ENCODE measurements at places on chromosomes 7 and 10.

- DNase-seq: no peak
These were observed 33.5 kb upstream of the RET start for GRCh38 chr10:43043342-43043772.

- DNase-seq: no peak
These were observed 71.2 kb downstream of the SVIL start for GRCh38 chr10:29563420-29564035.

DNA sequence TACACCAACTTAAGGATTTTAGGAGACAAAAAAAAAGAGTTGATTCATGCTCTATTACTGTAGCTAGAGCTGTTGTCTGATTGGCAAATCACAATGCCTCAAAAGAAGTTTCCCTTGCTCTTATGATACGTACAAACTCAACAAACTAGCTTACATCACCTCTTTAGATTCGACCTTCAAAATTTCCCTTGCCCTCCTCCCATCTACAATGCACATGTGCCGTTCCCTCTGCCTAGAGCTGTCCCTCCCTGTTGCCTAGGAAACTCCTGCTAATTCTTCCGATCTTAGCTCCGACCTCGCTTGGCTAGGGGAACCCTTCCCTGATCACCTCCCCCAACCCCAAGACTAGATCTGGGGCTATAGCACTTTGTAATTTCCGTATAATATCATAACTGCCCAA is 55.4 kb downstream of the MAP3K8 start:
- no peak for DNase-seq

DNA sequence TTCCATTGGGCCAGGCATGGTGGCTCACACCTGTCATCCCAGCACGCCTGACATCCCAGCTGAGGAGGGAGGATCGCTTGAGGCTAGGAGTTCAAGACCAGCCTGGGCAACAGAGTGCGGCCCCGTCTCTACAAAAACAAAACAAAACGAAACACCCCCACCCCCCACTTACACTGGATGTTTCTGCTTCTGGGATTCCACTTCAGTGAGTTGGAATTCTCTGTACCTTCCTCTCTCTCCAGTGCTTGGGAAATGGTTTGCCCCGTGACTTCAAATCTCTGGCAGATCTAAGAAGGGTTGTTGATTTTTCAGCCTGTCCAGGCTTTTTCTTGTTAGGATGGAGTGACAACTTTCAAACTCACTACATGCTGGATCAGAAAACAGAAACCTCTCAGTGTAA is 106.9 kb downstream of the ANLN start:
- no peak for DNase-seq

- DNase-seq: no peak
These were observed 24.9 kb upstream of the SLF2 start for GRCh38 chr10:100887761-100888296.

GRCh38 chr7:122429926-122430325 is 125.4 kb upstream of the FEZF1 start:
- no peak for DNase-seq

- DNase-seq: no peak
These were observed 25.1 kb upstream of the AKAP9 start for GRCh38 chr7:91915401-91916050.

GRCh38 chr7:86900886-86901285 is 158.6 kb downstream of the ELAPOR2 start:
- DNase-seq: no peak

DNA sequence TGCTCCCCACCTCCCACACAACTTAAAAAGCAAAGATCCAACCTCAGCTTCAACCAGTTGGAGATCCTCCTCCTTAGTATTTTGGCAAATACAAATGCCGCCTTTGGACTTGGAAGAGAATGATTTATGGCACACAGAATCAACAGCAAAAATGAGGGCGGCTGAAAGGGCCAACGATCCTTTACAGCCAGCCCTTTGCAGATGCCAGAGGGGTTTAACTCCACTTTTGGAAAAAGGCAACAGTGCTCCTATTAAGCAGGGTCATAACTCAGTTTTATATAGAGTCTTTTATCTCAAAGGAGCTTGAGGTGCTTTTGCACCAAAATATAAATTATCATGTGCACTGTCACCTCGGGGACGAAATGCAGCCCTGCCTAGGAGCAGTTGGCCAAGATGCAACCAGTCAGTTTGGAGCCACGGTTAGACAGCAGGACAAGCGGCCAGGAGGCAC is 56.7 kb upstream of the JCAD start:
- no peak for DNase-seq

- DNase-seq: no peak
These were observed 41.4 kb upstream of the PNLIPRP3 start for GRCh38 chr10:116385994-116386809.

- no peak for DNase-seq
These were observed 13.2 kb upstream of the COBL start for GRCh38 chr7:51329696-51330263.

- DNase-seq: peak; percentile 52
These were observed 108.2 kb downstream of the PIP4K2A start for GRCh38 chr10:22606164-22606614.

GRCh38 chr10:13659887-13660550 is 73.3 kb downstream of the PRPF18 start:
- DNase-seq: peak; percentile 76

DNA sequence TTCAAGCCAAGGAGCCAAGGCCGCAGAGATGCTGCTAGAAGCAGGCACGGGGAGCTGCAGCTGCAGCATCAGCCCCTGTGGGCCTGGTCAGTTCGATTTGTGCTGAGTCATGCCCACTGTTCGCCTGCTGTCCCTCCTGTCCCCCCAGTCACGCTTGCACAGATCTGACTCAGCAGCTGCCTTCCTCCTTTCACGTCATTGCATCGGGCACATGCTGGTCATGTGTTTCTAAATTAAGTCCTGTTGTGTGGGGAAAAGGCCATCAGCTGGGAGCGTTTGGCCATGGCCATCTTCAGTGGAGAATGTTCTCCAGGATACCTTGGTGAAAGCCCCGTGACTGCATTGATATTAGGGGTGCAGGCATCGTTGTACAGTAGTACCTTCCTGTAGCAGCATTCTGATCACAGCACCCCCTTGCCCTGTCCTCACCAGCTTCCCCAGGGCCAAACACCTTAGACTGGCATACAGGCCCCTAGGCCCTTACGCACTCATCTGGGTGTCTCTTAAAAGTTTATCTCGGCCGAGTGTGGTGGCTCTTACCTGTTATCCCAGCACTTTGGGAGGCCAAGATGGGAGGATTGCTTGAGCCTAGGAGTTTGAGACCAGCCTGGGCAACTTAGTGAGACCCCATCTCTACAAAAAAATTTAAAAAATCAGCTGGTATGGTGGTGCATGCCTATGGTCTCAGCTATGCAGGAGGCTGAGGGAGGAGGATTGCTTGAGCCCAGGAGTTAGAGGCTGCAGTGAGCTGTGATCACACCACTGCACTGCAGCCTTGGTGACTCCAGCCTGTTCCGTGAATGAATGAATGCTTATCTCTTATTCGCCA is 23.2 kb downstream of the POR start:
- no peak for DNase-seq

DNA sequence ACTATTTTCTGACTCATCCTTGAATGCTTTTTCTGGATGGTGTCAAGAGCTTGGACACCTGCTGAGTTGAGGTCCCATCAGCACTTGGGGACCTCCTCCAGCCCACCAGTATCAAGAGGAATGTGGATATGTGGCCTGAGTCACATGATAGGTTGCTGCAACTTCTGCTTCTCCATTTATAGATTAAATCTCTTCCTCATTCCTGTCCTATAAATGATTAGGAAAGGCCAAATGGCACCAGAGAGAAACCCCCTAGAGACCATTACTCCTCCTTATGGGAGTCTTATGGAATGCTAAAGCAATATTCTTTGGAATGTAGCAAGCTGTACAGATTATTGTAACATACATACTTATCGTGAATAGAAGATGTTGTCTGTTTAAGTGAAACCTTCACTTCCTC is 85.6 kb downstream of the NEUROD6 start:
- no peak for DNase-seq

DNA sequence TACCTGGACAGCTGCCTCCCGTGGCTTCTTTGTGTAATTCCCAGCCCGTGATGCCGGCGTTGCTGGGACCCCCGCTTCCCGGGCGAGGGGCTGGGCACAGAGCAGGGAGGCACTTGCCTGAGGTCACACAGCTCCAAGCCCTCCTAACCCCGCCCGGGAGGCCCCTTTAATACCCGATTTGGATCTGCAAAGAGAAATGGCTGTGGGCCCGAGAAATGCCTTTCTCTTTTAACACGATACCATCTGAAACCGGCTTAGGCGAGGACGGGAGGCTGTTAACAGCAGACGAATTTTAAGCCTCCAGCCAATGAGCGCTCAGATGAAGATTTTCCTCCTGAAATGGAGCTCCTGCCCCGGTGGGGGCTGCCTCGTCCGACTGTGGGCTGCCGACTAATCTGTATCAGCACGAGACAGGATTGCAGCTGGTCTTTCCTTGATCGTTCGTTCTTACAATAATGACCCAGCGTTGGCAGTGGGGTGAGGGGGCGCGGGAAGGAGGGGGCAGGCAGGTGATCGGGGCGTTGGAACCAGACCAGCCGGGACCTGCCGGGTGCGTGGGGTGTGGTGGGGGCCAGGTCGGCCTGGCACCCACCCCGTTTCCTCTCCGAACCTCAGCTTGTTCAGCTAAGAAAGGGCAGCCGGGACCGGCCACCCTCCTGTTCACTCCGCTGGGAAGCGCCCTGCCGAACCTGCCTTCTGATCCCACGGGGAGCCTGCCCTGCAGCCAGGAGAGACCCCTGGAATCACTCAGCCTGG is 36.2 kb upstream of the FOXL3 start:
- DNase-seq: no peak

DNA sequence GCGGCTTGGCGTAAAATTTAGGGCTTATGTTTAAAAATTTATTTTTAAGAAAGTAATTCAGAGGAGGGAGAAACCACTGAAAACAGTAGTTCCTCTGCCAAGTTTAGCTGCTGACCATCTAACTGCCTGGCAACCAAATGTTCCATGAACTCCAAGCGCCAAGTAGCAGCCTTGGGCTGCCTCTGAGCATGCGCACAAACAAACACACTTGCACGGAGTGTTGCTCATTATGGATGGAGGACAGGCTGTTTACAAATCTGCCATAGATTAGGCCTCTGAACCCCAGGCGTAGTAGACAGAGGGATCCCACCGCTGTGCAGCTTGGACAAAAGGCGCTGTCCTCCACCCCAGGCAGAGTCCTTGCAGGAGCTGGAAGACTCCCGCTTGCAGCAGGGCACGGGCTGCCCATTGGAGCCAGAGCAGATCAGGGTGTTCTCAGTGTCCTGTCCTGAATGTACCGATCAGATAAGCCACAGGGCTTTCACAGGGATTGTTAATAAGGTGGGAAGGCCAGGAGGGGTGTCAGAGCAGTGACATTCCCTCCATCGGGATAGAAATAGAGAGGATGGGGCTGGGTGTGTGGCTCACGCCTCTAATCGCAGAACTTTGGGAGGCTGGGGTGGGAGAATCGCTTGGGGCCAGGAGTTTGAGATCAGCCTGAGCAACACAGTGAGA is 47.7 kb upstream of the LYZL1 start:
- no peak for DNase-seq

DNA sequence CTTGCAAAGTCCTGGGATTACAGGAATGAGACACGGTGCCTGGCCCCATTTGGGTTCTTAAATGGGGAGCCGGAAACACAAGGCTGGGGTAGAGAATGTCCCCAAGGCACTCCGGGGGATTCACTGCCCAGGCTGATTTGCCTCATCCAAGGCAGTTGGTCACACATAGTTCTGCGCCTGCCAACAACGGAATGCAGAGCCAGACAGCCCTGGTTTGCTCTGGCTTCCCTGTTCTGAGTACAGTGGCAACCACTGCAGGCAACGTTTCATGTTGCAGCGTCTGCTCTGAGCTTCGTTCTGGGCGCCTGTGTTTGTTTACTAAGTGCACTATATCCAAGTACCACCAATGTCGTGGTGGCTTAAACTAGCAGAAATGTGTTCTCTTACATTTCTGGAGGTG is 61.7 kb upstream of the C1QL3 start:
- DNase-seq: no peak

- no peak for DNase-seq
These were observed 112.6 kb downstream of the RNF32 start for GRCh38 chr7:156753229-156753560.

GRCh38 chr10:71585564-71586290 is 133.9 kb downstream of the C10orf105 start:
- no peak for DNase-seq

DNA sequence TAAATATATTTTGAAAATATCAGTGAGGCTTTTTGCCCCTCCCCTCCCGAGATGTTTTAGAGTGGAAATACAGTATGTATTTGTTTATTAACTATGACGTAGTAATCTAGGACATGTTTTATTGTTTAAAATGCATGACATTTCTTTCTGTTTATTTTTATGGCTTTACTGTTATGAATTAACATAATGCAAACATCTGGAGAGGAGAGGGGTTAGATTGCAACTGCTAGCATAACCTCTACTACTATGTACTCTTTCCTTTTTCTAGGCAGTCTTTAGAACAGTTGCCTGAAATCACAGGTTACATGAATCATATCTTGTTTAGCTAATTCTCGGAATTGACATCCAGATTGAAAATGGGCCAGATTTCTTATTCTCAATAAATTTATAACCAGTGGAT is 7.4 kb downstream of the BTAF1 start:
- DNase-seq: no peak

- DNase-seq: no peak
These were observed 22.1 kb downstream of the HNRNPA2B1 start for GRCh38 chr7:26178272-26178960.

- peak; percentile 5 for DNase-seq
These were observed 31.9 kb downstream of the RSBN1L start for GRCh38 chr7:77727936-77728701.

DNA sequence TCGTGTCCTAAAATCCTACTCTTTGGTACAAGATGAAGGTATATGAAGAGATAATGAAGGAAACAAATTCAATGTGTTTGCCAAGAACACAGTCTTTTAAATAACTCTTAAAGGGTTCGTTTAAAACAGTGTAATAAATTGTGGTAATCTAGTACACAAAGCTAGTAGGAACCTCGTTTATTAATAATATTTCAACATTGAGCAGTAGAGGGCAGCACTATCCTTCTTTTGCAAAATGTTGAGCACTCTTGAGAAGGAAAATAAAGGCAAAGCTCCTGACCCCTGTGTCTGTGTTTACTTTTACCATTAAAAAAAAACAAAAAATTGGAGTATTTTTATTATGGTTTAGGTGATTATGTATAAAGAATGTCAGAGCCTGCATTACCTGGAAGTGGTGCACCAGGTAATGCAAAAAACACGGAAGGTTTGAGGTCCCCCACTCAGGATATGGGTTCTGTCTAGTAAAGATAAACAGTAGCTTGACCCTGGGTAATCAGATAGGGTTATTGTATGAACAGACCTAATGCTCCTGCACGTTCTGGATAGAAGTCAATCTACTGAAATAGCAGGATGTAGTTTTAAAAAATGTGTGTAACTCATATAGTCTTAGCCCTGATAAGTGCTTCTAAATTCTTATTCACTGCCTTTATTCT is 5.7 kb upstream of the GOT1 start:
- no peak for DNase-seq

GRCh38 chr7:44104860-44105771 is 971 bp downstream of the AEBP1 start:
- DNase-seq: no peak

DNA sequence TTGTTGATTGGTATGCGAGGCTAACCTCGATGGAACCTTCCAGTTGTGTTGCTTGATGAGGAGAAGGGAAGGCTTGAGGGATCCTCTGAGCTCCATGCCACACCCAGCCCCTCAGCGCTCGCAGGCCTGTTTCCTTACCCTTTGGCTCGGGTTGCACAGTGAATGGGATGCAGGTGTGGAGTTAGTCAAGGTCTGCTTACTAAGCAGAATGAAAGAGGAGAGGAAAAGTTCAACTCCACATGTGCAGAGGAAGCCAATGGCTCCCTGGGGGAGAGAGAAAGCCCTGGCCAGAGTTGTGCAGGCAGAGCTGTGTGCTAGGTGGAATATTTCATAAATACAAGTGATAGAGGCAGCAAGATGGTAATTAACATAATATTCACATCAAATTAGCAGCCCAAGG is 85.5 kb downstream of the JCAD start:
- DNase-seq: no peak
